CD4-positive, alpha-beta T cell treated with Interleukin-6 at 100 ng/mL for 8 hours (primary cell): ENCODE measurements at places on chromosomes 3 and 15.
A peak's percentile ranks its signal among the peaks of the same experiment; 100 is the strongest.

DNA sequence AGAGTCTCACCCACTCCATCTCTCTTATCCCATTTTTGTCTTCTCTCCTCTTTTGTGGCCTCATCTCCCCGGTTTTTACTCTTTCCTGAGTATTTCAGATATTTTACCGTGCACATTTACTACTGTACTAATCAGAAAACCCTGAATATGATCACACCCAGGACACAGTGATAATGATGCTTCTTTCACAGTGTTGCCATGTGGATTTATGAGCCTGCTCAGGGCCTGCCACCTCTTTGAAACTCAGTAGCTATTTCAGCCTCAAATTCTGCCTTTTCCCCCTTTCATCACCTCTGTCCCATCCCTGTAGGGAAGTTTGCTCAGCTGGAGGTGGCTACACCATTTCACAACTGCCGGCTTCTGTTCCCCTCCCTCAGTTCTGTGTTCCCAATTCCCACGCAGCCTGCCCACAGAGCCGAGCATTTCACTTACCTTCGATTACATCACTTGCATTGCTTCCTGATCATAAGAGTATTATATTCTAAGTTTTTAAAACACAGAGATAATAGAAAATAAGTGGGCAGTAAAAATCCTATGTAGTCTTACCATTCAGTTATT lies 33.2 kb downstream of the ARNT2 start:
- no peak for DNase-seq

GRCh38 chr3:72042397-72043203 lies 257.7 kb upstream of the PROK2 start:
- DNase-seq: no peak

DNA sequence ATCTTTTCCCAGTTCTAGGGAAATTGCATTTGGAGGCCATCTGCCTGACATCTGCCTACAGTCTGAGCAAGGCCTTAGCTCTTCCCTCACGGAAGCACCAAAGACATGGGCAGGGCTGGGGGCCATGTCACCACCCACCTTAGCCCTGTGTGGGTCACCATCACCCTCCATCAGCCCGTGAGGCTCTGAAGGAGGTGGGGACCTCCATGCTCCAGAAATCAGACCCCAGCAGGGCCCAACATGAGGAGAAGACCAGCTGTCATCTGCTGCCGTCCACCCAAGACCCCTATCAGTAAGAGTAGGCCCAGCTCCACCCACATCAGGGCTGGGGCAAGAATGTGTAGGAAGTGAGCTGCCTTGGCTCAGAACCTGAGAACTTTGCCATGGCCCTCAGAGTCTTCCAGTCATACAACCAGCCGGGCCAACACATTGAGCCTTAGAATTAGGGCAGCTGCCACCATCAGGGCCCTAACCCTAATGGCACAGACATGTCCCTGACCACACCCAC lies 1.9 kb downstream of the TMIE start:
- no peak for DNase-seq

DNA sequence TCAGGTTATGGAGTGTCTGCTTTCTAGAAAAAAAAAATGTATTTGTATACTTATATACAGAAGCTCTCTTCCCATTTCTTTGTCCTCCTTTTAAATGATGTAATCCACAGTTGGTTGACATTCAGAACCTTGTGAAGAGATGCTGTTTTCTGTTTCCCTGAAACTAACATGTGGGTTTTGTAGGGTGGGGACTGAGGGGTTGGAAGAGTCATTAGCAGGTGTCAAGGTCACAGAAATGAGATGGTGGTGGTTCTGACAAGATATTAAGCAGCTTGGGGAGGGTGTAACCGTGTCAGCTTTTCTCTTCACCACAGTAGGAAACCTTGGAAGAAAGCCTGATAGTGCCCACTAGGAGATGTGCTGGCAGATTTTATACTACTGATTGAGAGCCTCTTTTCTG lies 2.4 kb downstream of the RASA2 start:
- no peak for DNase-seq

- no peak for DNase-seq
Observed at GRCh38 chr15:40340038-40340739, 550 bp downstream of the CCDC9B start.

DNA sequence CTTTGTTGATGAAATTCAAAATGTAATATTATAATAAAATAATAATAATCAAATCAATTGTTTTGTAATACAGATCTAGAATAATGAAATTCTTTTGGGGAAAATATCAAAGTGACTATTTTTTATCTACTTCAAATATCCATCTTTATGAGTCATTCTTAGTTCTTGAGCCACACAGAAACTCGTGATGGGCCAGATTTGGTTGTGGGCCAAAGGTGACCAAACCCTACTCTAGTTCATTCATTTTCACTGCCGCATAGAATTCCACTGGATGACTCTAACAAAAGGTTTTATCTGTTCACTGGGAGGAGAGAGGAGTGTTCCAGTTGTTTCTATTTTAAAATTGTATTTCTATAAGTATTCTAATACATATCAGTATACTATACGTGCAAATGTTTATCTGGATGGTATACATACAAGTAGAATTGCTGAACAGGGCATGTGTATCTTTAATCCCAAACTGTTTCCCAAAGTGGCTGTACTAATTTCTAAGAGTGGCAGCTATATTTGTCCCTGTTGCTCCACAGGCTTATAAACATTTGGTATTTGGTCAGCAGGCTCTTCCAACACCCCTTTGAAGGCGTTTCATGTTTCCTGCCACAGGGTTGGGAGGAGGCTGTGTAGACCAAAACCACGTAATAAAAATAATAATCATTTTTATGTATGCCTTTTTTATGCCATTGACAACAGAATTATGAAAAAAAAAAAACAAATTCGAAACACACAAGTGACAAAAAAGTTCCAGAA lies 7.3 kb upstream of the RTP3 start:
- no peak for DNase-seq

GRCh38 chr3:195540511-195540910 lies 2.6 kb downstream of the PPP1R2 start:
- peak; percentile 26 for DNase-seq

GRCh38 chr3:142818651-142819050 lies 70.2 kb downstream of the PCOLCE2 start:
- no peak for DNase-seq

GRCh38 chr3:59731943-59732342 lies 682.1 kb upstream of the CFAP20DC start:
- no peak for DNase-seq

GRCh38 chr3:101861789-101862415 lies 12.6 kb downstream of the NFKBIZ start:
- DNase-seq: no peak

- DNase-seq: no peak
Observed at GRCh38 chr15:37594417-37594816, 340.0 kb upstream of the TMCO5A start.

DNA sequence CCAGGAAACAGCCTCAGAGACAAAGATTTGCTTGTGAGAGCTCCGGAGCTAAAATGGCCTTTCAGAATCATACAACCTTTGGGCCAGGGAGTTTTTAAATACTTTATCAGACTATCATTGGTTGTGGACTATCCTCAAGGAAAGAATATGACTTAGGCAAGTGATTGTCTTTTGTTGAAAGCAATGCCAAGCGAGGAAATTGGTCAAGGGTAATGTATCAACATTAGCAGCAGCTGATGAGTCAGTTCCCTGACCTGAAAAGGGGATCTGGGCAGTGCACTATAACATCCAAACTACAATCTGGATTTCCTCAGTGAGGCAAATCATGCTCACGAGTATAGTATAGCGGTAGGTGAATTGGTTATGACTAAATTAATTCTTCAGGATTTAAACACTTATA lies 303.6 kb downstream of the LSAMP start:
- DNase-seq: no peak

DNA sequence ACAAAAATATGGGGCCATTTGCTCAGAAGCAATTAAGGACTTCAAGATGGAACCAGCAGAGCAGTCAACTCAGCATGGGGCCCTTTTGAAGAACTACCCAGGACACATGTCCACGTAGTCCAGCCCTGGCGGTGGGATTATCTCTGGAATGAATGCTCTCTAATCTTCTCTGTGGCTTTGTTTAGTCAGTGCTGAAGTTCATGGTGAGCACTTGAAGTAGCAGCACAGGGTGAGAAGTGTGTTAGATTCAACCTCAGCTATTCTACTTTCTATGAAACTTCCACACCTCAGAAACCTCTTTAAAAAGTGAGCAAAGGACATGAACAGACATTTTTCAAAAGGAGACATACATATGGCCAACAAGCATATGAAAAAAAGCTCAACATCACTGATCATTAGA lies 74.4 kb downstream of the THRB start:
- DNase-seq: no peak

GRCh38 chr15:49372366-49372765 lies 50.7 kb upstream of the FGF7 start:
- no peak for DNase-seq

DNA sequence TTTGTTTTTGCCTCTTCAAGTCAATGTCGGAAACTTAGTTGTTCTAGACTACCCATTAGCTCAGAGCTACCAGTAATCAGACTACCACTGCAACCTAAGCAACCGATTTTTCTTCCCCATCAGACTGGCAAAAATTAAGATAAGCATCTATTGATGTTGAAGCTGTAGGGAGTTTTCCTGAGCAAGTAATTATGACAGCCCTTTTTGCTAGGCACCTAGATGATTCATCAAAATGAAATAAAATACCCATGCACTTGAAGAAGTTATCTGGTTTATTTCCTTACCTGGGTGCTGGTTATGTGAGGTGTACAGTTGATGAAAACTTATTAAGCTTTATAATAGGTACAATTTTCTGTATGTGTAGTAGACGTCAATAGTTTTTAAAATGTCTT lies 554 bp upstream of the COMMD4 start:
- DNase-seq: no peak

DNA sequence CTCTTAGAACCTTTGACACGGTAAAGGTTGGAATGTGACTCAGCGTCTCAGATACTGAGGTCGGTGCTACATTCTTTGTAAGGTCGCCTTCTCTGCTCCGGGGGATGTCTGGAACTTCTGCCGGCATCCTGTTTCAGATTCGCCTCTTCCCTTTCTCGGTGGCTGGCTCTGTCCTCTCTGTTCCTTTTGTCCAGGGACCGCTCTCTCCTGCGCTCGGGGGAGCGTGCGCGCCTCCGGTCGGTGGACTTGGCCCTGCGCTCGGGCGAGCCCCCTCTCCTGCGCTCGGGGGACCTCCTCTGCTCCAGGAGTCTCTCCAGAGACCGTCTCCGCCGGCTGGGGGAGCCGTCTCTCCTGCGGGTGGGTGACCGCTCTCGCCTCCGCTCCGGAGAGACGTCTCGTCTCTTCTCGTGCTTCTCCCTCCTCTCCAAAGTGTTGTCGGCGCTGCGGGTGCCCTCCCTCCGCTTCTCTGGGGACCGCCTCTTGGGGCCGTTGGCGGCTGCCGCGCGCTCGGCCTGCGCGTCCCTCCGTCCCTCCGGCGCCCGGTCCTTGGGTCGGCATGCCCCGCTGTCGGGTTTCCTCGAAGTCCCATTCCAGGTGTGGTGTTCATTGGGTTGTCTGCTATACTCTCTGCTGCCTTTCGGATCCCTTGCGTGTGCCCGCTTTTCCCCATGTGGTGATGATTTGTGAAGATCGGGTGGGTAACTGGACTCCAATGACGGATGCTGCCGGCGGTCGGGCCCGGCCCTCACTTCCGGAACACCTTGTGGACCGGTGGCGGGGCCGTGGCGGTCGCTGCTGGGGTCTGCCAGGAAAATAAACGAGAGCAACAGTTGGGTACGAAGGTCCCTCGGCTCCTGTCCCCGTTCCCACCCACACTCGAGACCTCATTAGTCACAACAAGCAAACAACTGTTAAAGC lies 668.8 kb upstream of the ADAMTS9 start:
- DNase-seq: no peak

DNA sequence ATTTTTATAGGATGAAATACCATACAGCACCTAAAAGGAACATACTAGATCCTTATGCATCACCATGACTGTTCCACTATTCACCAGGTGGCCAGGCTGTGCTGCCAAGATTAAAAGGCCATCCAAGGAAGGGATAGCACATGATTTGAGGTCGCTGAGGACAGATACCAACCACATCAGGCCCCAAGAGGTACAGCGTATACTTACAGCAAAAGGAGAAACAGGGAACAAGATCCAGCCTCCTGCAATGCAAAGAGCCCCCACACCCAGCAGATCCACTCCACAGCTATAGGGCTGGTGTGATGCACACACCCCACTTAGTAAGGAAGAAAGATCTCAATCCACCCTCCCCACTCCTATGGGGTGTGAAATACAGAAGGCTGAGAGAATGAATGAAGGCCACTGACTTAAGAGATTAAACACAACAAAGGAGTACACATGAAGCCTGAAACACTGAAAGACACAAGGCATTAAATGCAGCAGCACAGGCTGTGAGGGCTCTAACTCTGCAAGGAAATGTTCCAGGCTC lies 32.0 kb upstream of the ZNF445 start:
- DNase-seq: no peak

- no peak for DNase-seq
Observed at GRCh38 chr3:20047341-20047779, 7.1 kb downstream of the KAT2B start.

DNA sequence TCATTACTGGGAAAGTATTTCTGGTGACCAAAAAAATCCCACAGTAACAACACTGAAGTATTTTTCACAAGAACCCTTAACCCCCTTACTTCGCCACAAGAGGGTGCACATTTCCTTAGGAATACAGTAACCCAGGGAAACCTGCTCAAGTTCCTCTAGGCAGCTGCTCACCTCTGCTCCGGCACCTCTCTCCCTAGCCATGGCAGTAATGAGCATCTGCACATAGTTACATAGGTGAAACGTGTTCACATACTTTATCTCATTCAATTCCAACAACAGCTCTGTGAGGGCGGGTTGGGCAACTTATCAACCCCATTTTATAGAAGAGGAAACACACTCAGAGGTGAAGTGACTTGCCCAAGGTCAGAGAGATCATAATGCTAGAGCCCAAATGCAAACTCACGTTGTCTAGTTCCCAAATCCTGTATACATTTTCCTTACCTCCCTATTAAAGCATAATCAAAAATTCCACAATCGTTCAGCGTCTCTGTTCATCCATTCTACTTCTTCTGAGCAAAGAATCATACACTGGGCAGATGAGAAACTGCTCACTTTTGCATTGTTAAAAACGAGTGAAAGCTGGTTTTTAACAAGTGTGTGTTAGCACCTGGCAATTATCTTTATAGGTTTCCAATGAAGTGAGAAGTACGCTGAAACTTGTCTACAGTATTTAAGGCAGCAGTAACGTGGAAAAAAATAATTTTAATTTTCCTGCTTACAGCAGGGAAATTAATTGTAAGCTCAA lies 90.7 kb downstream of the IGF2BP2 start:
- no peak for DNase-seq

DNA sequence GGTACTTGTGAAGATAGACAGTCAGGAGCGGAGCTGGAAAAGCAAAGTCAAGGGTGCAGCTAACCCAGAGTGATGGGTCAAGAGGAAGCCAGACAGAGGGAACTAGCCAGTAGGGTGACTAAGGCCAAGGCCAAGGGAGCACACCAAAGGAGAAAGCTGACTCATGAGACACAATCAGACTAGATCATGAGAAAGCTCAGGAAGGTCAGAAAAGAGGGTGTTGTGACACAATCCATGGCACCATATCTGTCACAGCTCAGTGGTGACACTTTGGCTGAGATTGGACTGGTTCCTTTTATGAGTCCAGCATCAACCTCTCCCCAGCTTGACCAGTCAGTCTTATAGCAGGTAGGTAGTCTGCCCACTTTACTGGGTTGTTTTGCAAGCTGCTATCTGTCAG lies 22.2 kb downstream of the P2RY1 start:
- DNase-seq: no peak

- no peak for DNase-seq
Observed at GRCh38 chr15:63405159-63405558, 23.5 kb upstream of the CA12 start.

- DNase-seq: no peak
Observed at GRCh38 chr3:111143-112069, 85.2 kb upstream of the CHL1 start.
